ENCODE measurements at places on chromosomes 3 and 15. TPM values are rescaled to one million over a fixed set of nuclear protein-coding genes. Genes with fewer than 3 reads are reported as not detected.

P3H2 gene
- total RNA-seq: not detected

PLA2G4F gene
- total RNA-seq: not detected

CFAP100 gene
- not detected for total RNA-seq

HRG gene
- total RNA-seq: not detected

CCR3 gene
- total RNA-seq: 0.29 TPM

SLC7A14 gene
- not detected for total RNA-seq

RIOX2 gene
- 32.2 TPM for total RNA-seq

IGDCC3 gene
- not detected for total RNA-seq

DNA sequence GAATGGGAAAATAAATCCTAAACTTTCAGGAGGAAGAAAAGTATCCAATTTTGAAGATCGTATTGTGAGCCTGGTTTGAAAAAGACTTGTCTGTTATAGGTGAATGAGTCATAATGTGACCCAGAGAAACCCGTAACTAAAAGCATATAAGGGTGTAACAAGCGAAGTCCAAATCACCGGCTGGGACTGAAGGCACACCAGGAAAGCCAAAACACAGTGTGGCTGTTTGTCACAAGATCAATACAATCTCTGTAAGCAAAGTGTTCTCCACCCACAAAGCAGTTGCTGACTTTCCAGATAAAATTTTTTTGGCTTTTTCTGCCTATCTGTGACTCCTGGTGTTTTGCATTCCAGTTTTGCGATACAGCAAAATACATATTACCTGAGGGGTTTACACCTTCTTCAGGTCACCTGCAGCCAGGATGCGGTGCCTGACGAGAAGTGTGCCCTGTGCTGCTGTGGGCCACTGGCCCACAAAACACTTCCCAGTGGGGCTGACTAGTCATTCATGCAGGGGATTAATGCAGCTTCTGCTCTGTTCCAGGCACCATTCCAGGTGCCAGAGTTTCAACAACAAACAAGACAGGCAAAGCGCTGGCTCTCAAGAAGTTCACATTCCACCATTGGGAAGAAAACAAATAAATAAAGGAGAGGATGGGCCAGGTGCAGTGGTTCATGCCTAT, 14.4 kb downstream of the HES1 start:
- no peak for DNase-seq

DNA sequence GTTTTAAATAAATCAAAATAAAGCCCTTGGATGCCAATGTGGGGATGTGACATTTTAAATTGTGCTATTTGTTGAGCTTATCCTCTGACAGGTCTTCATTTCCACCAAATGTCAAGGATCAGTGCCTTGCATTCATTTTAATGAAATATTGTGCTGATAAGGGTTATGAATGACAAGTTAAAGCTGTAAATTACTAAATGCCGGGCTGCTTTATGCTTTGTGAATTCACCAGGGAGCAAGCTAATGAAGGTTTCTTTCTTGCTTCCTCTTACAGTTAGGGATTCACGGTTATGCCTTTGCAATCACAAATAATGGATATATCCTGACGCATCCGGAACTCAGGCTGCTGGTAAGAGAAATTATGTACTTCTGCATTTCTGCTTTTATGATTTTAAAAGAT, 81.7 kb downstream of the LRTM1 start:
- DNase-seq: no peak

- DNase-seq: no peak
Measured at GRCh38 chr3:152160350-152161011, 108.2 kb upstream of the MBNL1 start.

DNA sequence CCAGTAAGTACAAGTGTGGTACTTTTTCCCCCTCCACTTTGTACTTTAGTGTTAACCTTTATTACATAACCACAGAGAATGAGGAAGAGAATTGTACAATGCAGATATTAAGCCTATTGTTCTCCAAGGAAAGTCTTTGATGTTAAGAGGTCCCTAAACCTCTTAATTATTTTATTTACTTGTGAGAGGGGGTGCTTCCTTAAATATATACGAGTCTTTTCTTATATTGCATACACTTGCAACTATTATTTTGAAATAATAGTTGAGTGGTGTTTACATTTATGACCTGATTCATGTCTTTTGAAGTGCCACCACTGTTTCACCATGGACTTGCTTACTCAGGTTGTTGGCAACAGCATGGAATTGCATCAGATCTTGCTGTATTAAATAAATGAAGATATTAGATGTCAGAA, 10.1 kb downstream of the USP3 start:
- no peak for DNase-seq

- no peak for DNase-seq
Measured at GRCh38 chr15:55515491-55515890, 7.5 kb upstream of the DNAAF4 start.

DNA sequence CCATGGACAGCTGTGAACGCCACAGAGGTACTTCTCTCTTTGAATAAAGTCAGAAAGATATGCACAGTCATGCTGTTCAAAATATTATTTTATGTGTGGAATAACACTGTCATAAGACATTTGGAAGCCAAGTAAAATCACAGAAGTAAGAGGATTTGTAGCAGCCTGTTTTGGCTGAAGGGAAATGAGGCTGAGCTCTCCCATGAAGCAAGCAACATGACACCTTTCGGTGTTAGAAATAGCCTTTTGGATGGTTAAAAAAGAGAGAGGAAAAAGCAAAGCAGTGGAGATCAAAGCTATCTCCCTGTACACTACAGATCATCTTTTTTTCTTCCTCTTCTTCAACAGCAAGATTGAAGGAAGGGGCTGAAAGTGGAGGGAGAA, 755.3 kb downstream of the ROBO1 start:
- no peak for DNase-seq

GRCh38 chr3:117122609-117123008, 413.0 kb downstream of the TUSC7 start:
- DNase-seq: no peak

DNA sequence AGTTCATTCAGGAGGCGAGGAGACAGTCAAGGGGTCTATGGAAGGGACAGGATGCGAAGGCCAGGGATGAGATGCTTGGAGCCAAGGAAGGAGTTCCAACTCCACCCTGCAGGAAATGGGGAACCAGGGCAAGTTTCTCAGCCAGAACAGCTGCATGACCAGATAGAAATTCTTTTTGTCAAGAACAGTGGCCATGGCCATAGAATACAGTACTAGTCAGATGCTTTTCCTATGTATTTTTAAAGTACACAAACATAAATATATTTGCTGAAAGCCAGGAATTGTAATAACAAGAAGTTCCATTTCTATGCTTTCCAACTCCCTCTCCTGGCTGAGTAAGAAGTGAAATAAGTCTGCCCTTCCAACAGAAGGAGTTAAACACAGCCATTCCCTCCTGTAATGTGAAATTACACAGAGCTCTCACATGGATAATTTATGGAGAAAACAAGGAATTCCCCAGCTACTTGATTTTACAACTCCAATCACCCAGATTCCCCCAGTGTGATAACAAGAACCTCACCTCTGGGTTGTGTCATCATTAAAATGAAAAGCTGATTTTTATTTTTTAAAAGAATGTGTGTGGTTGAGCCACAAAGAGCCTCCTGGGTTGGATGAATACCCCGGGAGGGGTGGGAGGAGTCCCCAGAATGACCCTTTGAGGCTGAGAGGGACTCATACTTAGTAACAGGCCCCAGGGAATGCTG, 124.6 kb upstream of the ARHGEF3 start:
- DNase-seq: no peak

DNA sequence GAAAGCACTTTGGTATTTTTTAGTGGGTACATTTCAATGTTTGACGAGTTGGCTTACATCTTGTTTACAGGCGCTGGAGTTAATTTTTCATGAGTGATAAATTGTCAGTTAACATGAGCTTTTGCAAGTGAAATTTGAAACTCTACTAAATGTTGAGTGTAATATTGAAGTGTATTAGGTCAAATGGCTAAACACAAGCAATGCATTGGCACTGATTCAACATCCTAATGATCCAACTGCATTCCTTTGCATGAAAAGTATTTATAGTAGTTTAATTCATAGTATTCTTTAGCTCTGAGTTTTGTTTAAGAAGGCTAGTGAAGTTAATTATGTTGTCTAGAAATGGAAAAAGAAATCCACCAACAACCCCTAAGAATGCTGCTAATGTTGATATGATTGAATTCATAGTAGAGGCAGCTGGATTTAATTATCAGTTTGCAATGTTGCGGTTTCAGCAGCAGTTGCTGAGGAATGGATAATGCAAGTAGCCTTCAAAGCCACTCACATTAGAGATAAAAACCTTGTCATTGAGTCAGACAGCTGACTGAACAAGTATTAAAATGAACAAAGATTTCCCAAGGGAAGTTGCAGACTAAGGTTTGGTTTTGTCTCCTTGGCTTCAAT, 245.6 kb upstream of the GOLIM4 start:
- no peak for DNase-seq

- no peak for DNase-seq
Measured at GRCh38 chr3:12956316-12956660, 114.9 kb upstream of the RPL32 start.

GRCh38 chr3:57706462-57706861, 13.6 kb upstream of the DENND6A start:
- DNase-seq: no peak

GRCh38 chr3:50605901-50606326, 5.7 kb downstream of the CISH start:
- no peak for DNase-seq

GRCh38 chr3:50241713-50242380, 5.8 kb downstream of the GNAI2 start:
- DNase-seq: no peak

DNA sequence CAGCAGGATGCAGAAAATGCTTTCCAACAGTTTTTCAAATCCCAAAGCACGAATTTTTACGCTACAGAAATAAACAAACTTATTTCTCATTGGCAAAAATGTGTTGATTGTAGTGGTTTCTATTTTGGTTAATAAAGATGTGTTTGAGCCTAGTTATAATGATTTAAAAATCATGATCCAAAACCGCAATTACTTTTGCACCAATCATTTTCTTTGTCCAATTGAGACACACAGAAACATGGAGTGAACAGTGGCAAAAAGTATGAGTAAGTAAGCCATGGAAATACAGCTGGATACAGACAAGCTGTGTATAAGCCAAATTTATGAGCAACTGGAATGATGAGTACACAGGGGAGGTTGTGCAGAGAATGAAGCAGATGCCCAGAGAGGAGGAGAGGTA, 427.9 kb downstream of the NTRK3 start:
- DNase-seq: no peak

DNA sequence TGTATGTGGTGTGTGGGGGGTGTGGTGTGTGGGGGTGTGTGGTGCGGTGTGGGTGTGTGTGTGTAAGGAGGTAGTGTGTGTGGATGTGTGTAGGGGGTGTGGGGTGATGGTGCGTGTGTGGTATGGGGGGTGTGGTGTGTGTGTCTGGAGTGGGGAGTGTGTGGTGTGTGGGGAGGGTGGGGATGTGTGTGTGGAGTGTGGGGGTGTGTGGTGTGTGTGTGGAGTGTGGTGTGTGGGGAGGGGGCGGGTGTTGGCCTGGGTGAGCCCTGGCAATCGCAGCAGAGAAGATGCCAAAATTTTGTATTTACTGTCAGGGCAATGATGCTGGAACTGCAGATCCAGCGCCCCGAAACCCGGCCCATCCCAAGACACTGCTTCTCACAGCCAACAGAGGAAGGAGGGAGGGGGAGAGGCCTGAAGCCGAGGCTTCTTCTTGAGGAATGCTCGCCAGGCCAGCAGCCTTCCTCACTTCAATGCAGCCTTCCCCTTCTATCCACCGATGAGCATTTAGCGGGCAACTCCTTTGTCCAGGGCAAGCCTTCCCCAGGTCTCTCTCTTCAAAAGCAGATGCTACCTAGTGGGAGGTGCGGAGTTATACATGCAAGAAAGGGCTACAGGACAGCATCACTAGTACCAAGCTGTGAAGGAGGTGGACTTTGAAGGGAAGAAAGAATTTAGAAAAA, 11.9 kb upstream of the SRP14 start:
- no peak for DNase-seq

DNA sequence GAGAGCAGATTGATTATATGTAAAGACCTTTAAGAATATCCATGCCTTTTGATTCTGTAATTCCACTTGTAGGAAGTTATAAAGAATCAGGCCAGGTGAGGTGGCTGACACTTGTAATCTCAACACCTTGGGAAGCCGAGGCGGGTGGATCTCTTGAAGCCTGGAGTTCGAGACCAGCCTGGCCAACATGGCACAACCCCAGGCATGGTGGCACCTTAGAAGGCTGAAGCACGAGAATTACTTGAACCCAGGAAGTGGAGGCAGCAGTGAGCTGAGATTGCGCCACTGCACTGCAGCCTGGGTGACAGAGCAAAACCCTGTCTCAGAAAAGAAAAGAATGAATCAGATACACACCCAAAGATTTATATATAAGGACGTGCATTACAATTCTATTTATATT, 33.9 kb downstream of the HRH1 start:
- no peak for DNase-seq

DNA sequence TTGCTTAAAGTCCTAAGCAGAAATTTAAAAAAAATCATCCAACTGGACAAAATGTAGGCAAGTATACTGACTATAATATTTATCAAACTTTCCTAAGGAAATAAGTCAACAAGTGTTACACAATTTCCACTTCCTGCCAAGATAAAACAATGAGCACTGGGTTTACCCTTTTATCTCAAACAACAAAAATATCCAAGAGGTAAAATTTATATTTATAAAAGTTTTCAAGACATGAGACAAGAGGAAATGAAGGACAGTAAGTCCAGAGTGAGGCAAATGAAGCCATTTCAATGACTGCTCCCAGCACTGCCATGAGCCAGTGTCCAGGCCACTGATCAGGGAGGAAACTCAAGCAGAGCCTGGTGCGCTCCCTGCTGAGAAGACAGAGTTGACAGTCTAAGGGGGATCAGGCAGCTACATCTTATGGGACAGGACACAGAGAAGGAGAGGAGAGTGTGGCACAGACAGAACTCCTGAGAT, 439.4 kb downstream of the RAP2B start:
- DNase-seq: no peak

DNA sequence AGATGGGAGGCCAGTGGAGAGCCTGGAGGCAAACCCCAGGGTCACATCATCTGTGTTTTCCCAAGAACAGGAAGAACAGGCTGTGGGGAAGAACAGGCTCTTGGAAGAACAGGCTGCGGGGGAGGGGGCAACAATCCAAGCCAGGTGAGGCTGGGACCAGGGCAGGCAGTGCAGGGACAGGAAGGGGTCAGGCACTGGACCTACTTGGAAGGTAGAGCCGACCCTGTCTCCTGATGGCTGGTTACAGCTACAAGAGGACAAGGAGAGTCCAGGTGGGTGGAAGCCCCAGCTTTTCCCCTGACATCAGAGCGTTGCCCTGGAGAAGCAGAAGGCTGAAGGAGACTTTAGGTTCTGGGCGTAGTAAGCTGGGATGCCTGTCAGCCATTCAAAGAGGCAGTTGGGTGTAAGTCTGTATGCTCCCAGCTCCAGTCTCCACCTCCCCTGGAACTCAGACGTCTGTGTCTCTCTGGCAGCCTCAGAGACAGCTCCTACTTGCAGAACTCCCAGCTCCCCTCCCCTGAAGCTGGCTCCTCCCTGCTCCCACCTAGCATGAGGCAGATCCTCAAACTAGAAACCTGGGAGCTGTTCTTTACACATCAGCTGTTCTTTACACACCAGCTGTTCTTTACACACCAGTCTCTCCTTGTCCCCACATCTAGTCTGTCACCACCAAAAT, 130.9 kb downstream of the DNAJB8 start:
- DNase-seq: no peak

GRCh38 chr3:127069814-127070440, 87.0 kb downstream of the PLXNA1 start:
- no peak for DNase-seq

Measured in CD4-positive, alpha-beta memory T cell (primary cell).